ENCODE measurements at places on chromosomes 3 and 15. TPM values are rescaled to one million over a fixed set of nuclear protein-coding genes. Genes with fewer than 3 reads are reported as not detected.

Gene WDR53
- total RNA-seq: 7.8 TPM

- peak; percentile 40 for DNase-seq
Observed at GRCh38 chr3:27079427-27080257, 289.5 kb downstream of the NEK10 start.

DNA sequence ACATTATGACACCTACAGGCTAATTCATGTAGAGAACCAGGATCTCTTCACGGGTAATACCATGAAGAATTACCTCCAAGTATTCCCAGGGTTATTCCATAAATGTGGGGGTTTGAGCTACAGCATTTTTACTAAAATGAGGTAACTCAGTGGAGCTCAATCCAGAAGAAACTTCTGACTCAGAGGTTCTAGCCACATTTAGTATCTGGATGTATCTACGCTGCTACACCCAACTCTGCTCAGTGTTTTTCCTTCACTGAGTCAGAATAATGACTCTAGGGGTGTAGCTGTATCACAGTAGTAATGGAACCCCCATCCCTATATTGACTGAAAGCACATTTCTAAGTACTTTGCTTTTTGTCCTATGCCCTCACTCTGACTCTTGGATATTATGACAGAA is 52.4 kb downstream of the COPS2 start:
- DNase-seq: no peak

DNA sequence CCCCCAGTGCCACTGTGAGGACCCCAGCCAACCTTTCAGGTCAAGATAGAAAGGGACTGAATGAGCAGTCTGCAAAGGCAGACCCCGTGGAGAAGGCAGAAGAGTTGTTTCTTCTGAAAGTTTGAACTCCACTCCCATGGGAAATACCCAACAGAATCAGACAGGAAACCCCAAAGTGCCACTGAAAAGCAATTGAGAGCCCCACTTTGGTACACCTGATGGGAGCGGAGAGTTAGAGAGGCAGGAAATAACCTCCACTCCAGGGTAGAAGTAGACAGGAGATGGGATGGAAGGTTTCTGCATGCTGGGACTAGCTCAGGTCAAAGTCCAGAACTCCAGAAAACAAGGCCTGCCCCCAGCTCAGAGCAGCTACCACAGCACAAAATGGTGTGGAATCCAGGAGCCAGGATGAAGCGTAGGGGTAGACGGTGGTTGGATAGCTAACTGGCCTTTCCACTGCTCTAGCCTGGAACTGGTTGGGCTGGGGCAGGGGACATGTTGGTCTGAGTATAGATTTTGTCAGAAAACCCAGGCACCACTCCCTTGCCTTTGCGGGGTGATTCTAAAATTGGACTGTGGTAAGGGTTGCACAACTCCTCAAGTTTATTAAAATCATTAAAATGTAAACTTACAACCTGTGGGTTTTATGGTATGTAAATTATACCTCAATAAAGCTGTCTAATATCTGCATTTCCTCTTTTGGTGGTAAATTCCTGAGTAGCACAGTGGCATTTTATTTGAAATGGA is 1.9 kb upstream of the RAB43 start:
- DNase-seq: no peak

- no peak for DNase-seq
Observed at GRCh38 chr3:140288595-140288994, 353.6 kb downstream of the CLSTN2 start.

GRCh38 chr3:133954717-133955360 is 59.2 kb upstream of the RAB6B start:
- no peak for DNase-seq

GRCh38 chr15:99452728-99453636 is 112.8 kb upstream of the MEF2A start:
- DNase-seq: peak; percentile 66

All from dermis blood vessel endothelial cell (primary cell).